ENCODE measurements at places on chromosomes 2 and 18.

GRCh38 chr2:33448220-33448899, 28.1 kb upstream of the RASGRP3 start:
- DNase-seq: no peak

DNA sequence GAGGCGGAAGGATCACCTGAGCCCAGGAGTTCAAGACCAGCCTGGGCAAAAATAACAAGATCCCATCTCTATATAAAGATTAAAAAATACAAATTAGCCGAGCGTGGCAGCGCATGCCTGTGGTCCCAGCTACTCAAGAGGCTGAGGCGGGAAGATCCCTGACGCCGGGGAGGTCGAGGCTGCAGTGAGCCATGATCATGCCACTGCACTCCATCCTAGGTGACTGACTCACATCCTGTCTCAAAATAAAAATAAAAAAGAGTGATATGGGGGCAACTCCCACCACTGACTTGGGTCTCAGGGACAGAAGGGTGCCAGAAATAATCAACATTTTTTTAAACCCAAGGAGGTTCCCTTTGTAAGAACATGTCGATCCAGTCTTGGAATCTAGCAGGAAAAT, 37.6 kb downstream of the ZNF516 start:
- DNase-seq: no peak

- no peak for DNase-seq
Measured at GRCh38 chr2:29293830-29294438, 178.7 kb downstream of the CLIP4 start.

DNA sequence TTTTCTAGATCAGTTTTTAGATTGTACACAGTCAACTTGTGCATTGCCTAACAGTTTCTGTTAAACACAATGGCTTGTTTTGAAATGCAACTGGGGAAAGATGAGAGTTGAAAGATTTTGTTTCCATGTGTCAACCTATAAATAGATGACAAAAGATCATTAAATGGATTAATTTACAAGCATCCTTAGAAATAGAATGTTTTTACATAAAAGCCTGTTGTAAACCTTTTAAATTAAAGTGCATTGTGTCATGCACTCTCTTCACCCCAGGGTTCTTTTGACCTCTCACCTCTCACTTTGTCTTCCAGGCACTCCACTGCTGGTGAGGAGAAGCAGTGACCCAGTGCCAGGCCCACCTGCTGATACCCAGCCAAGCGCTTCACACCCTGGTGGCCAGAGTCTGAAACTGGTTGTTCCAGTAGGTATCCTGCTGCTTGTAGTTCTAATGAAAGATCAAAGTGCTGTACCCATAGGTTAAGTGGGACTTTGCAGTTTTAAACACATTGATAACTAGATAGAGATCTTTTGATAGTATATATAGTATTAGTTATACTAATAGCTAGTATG, 502.1 kb downstream of the PARD3B start:
- no peak for DNase-seq

DNA sequence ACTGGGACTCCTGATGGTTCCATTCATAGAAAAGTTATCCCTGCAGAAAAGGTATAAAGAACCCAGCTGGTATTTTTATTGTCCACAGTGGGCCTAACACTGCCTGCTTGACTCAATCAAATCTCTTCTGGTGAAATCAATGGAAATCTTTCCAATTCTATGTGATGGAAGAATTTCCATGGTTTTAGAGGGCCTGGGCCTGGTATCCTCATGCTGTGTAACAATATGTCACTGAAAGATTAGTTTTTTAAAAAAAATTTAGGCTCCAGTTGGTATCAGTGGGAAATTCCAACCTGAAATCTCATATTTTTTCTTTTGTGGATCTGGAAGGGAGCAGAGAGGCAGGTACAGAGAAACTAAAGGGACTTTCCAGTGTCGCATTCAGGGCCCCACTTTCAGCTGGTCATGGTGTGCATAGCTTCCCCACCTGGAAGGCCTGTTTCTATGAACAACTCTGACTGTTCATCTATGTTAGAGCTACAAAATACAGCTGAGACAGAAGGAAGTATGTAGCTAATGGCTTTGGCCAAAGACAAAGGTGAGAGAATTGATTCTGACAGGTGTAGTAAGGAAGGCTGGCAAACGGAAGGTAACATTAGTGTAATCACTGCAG, 20.9 kb downstream of the NEB start:
- DNase-seq: no peak

GRCh38 chr2:124258140-124258880, 233.2 kb downstream of the CNTNAP5 start:
- DNase-seq: no peak

Data from activated naive CD4-positive, alpha-beta T cell (primary cell).